ENCODE measurements at places on chromosomes 13 and 19.
A peak's percentile ranks its signal among the peaks of the same experiment; 100 is the strongest.

GRCh38 chr13:101552286-101552685 lies 99.8 kb downstream of the ITGBL1 start:
- DNase-seq: no peak

GRCh38 chr13:100106005-100106404 lies 17.1 kb downstream of the PCCA start:
- DNase-seq: no peak

DNA sequence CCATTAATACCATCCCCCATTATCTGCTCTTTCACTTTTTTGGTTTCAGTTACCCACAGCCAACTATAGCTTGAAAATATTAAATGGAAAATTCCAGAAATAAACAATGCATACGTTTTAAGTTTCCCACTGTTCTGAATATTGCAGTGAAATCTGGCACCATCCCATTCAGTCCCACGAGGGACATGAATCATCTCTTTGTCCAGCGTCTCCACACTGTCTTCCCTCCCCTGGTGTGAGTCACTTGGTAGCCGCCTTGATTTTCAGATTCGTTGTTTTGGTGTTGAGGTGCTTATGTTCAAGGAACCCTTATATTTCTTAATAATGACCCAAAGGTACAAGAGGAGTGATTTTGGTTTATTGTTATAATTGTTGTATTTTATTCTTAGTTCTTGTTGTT lies 246.1 kb downstream of the DCT start:
- peak; percentile 97 for DNase-seq

- DNase-seq: no peak
Measured at GRCh38 chr19:6236310-6237291, 43.2 kb downstream of the MLLT1 start.

- DNase-seq: no peak
Measured at GRCh38 chr19:37991176-37991835, 84.3 kb downstream of the SIPA1L3 start.

DNA sequence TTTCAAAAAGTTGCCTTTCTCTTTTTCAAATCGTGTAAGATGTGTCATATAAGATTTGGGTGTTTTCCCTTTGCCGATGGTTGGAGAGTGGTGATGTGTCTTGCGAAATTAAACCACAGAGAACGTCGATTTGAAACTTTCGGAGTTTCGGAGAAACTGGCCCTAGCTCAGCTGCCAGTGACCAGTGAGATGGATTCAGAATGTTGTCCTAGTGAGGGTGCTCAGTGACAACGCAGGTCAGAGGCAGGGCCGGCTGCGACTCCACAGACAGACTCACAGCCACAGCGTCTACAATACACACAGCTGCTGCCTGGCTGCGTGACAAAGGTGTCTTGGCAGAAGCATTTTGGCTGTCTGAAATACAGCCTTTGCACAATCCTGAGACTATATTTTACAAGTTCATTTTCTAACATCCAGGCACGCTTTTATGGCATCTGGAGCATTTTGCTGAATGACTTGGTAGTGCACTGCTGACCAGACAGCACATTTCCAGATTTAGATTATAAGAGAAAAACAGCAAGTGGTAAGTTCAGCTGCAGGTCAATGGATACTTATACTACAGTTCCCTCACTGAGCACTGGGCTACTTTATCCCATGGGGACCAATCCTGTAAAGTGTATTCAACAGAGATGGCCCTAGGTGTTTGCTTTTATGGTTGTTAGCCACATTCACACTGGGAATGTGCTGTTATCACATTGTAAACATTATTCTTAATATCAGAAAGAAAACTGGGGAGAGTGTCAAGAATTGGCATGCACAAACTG lies 207.5 kb downstream of the KCNRG start:
- peak; percentile 82 for DNase-seq

DNA sequence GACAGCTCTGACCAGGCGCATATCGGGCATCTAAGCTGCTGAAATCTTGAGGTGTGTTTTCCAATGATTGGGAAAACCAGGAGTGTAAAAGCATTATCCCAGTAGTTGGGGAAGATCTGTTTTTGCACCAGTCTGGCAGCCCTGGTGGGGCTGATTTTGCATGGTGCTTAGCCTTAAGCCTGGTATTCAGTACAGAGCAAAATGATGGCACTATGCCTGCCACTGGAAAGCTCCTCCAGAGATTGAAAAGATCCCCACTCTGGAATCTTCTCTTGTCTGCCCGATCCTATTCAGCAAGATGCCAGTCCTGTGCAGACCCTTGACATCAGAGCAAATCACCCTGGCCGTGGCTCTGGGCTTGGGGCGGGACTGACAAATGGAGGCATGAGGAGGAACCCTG lies 44.7 kb upstream of the SIAH3 start:
- no peak for DNase-seq

DNA sequence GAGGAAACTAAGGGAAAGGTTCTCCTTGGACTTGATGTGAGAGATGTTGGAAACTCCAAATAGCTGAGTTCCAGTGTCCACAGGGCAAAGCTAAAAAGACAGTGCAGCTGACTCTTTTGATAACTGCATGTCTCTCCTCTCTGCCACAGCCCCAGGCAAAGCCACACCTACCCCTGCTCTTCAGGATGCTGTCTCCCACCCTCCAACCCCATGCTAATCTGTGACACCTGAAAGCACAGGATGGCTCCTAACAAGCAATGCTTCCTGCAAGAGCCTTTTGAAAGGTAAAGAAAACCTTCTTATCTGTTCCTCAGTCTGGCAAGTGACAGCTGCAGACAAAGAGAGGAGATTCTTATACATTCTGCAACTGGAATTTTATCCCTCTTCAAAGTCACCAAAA lies 14.5 kb downstream of the SLC46A3 start:
- DNase-seq: peak; percentile 29

DNA sequence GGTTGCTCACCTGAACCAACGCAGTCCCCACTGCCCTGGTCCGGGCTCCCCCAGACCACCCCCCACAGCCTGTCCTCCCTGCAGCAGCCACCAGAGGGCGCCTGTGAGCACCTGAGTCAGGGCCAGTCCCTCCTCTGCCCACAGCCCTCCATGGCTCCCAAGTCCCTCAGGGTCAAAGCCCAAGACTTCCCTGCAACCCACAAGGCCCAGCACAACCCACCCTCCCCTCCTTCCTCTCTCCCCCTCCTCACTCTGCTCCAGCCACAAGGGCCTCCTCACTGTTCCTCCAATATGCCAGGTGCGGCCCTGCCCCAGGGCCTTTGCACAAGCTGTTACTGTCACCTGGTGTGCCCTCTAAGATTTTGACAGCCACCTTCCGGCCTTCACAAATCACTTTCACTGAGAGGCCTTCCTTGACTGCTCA lies 10.9 kb downstream of the GNA15 start:
- DNase-seq: no peak

DNA sequence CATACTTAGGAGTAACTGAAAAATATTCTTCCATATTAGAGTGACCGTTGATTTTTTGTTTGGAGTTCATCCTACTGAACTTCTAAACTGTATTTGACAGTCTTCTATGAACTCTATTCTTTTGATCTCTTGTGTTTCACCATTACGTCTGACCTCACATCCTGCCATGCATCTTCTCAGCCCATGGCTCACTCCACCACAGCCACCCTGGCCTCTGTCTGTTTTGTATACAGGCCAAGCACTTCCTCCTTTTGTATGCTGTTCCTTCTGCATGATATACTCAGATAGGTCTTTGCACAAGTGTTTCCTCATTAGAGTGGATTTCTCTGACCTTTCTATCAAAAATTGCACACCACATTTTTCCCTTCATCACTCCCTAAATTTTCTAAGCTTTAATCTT lies 119.9 kb downstream of the MAB21L1 start:
- DNase-seq: no peak

GRCh38 chr13:33367926-33368325 lies 82.4 kb upstream of the STARD13 start:
- DNase-seq: no peak

GRCh38 chr13:30094015-30094414 lies 213.3 kb downstream of the KATNAL1 start:
- DNase-seq: no peak

Measured in LHCN-M2 (cell line).